Activated CD8-positive, alpha-beta memory T cell treated with anti-CD3 and anti-CD28 coated beads, Interleukin-2, amount 10 ng/mL, durations not matched to agents 7 days and 5 days (primary cell): ENCODE measurements at places on chromosomes 12 and 14. TPM values are rescaled to one million over a fixed set of nuclear protein-coding genes. Genes with fewer than 3 reads are reported as not detected.

DNA sequence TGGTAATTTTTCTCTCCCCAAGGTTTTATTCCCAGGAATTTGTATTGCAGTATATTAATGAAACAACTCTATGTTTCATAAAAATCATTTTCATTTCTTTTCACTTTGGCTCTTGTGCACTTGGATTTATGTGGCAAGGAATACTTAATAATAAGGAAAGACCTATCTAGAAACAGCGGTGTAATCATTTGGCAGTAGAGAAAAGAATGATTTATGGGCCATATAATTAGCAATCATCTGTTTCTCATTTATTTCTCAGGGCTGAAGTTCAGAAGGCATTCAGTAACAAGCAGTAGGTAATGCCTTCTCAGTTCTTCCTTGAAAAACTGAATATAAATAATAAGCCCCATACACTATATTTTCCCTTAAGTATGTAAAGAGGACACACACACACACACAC, 172.6 kb downstream of the ANO4 start:
- no peaks in the 10 kb centered on the region for H3K36me3 ChIP-seq
- H3K27me3 ChIP-seq, result no peaks in the 10 kb centered on the region
- H3K4me1 ChIP-seq, result no peaks in the 10 kb centered on the region
- H3K27ac ChIP-seq, result no peak overlapping the region

- H3K27ac ChIP-seq, result no peak overlapping the region
- no peaks in the 10 kb centered on the region for H3K36me3 ChIP-seq
- no peaks in the 10 kb centered on the region for H3K27me3 ChIP-seq
- H3K4me3 ChIP-seq, result no peak overlapping the region
Observed at GRCh38 chr14:30333934-30334333, 225.0 kb upstream of the G2E3 start.

GRCh38 chr12:8709124-8709830, 11.5 kb downstream of the RIMKLB start:
- no peak for DNase-seq
- no peaks in the 10 kb centered on the region for H3K36me3 ChIP-seq
- no peak overlapping the region for H3K4me3 ChIP-seq
- H3K27me3 ChIP-seq, result peaks cover 3% of the 10 kb centered on the region

DNA sequence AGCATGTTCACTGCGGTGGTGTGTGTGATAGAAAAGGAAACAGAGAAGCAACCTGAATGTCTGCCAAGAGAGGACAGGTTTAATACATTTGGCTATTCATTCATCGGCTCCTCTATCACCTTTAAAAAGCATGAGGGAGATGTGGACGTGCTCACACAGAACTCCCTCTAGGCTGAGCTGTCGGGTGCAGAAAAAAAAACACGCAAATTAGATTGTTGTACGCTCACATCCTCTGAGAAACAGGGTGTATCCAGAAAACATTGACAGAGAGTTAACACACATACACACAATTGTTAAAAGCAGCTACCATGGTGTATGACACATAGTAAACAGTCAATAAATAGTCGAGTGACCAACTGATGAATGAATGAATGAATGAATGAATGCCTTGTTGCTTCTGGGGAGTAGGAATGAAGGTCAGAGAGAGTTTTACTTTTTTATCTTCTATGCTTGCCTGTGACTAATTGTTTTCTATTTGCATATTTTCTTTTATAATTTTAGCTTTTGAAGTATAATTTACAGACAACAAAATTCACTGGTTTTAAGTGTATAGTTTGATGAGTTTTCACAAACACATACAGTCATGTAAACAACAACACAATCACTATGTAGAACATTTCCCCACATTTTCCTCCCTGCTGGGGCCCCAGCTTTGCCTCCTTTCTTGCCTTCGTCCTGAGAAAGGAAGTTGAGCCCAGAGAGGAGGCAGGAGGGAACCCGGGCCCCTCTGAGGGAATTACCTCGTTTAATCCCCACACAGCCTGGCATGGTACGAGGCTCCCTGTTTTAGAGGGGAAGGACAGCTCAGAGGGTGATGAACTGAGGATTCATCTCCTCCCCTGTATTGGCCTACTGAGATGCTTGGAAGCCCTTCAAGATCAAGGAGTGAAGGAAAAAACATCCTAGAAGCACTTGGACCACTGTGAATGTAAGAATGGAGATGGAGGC, 19.7 kb upstream of the FAM222A start:
- H3K27me3 ChIP-seq, result peaks cover 12% of the 10 kb centered on the region
- no peaks in the 10 kb centered on the region for H3K36me3 ChIP-seq
- no peak overlapping the region for H3K4me3 ChIP-seq
- DNase-seq, result no peak

- H3K27ac ChIP-seq, result no peak overlapping the region
- H3K4me1 ChIP-seq, result no peaks in the 10 kb centered on the region
- no peaks in the 10 kb centered on the region for H3K27me3 ChIP-seq
- no peak overlapping the region for H3K4me3 ChIP-seq
Observed at GRCh38 chr12:45305907-45306306, 90.0 kb downstream of the ANO6 start.

- no peak overlapping the region for H3K27ac ChIP-seq
- H3K4me1 ChIP-seq, result no peaks in the 10 kb centered on the region
- no peaks in the 10 kb centered on the region for H3K36me3 ChIP-seq
- DNase-seq, result no peak
Observed at GRCh38 chr14:84375235-84375634, 1154.7 kb upstream of the FLRT2 start.

DNA sequence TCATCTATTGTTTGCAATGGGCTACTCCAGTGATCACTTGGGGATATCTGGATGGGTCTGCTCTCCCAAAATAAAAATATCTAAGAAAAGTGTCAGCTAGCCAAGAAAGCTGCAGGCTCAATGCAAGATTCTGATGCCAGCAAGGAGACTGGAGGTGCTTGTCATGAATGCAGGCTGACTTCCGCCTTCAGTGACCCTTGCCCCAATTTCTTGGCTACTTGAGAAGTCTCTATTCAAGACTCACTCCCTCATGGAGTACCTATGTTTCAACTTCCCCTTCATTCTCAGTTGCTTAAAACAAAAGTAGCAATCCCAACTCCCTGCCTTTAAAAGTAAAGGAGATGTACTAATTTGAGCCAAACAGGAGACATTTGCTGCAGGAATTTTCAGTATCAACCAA, 123.9 kb downstream of the GPR65 start:
- no peak for DNase-seq
- peaks cover 11% of the 10 kb centered on the region for H3K4me1 ChIP-seq
- no peak overlapping the region for H3K4me3 ChIP-seq
- H3K36me3 ChIP-seq, result no peaks in the 10 kb centered on the region
- no peaks in the 10 kb centered on the region for H3K27me3 ChIP-seq

GRCh38 chr14:58690801-58691516, 53.2 kb downstream of the DACT1 start:
- H3K4me3 ChIP-seq, result no peak overlapping the region
- H3K27me3 ChIP-seq, result peaks cover 4% of the 10 kb centered on the region
- H3K4me1 ChIP-seq, result no peaks in the 10 kb centered on the region
- DNase-seq, result no peak

GRCh38 chr12:121033625-121034349, 5.3 kb downstream of the OASL start:
- no peaks in the 10 kb centered on the region for H3K27me3 ChIP-seq
- H3K4me1 ChIP-seq, result peaks cover 57% of the 10 kb centered on the region
- peaks cover 84% of the 10 kb centered on the region for H3K36me3 ChIP-seq
- DNase-seq, result peak; percentile 80

- no peaks in the 10 kb centered on the region for H3K36me3 ChIP-seq
- no peaks in the 10 kb centered on the region for H3K4me1 ChIP-seq
- H3K27me3 ChIP-seq, result peaks cover 10% of the 10 kb centered on the region
- no peak for DNase-seq
Observed at GRCh38 chr14:75341620-75342019, 63.0 kb downstream of the FOS start.

DNA sequence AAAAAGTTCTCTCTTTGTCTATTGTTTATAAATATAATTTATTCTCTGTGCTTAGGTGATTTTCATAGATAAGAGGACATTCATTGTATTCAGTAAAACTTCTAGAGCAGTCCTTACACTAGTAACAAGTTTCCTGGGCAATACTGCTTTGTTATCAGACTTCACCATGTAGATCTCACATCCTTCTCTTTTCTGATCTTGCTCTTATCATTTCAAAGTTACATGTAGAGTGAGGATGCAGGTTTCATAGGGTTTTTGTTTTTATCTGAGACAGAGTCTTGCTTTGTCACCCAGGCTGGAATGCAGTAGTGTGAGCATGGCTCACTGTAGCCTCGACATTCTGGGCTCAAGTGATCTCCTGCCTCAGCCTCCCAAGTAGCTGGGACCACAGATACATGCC, 789.5 kb downstream of the DIO2 start:
- H3K36me3 ChIP-seq, result no peaks in the 10 kb centered on the region
- no peak overlapping the region for H3K4me3 ChIP-seq
- no peaks in the 10 kb centered on the region for H3K4me1 ChIP-seq
- no peaks in the 10 kb centered on the region for H3K27me3 ChIP-seq
- no peak overlapping the region for H3K27ac ChIP-seq

DNA sequence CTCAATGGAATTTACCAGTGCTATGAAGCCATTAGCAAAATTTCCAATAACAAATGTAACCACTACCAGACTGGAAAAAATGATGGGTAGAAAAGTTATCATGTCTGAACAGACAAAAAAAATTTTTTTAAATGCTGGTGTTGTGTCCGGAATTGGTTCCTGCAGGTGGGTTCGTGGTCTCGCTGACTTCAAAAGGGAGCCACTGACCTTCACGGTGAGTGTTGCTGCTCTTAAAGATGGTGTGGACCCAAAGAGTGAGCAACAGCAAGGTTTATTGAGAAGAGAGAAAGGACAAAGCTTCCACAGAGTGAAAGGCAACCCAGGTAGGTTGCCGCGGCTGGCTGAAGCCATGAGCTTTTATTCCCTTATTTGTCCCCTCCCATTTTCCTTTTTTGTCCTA, at the start of gene TAS2R43:
Gene TAS2R43, minus strand, starts transcription at position 186 of the 400 bp plus-strand sequence. Its CDS starts 84 bp downstream, at position 102.
- H3K4me1 ChIP-seq, result no peaks in the 10 kb centered on the region
- H3K27me3 ChIP-seq, result no peaks in the 10 kb centered on the region
- no peak within 1 kb of the TSS for H3K4me3 ChIP-seq
- H3K27ac ChIP-seq, result no peak within 1 kb of the TSS

Gene FLVCR2
- total RNA-seq, result 5.8 TPM

Gene SRSF5
- 407 TPM for total RNA-seq

Gene SLC6A12
- total RNA-seq, result not detected

Gene CLEC4E
- total RNA-seq, result not detected

Gene KRT7
- total RNA-seq, result 18.3 TPM

Gene ESYT1
- total RNA-seq, result 241 TPM
